ENCODE measurements at places on chromosomes 6 and 20.

DNA sequence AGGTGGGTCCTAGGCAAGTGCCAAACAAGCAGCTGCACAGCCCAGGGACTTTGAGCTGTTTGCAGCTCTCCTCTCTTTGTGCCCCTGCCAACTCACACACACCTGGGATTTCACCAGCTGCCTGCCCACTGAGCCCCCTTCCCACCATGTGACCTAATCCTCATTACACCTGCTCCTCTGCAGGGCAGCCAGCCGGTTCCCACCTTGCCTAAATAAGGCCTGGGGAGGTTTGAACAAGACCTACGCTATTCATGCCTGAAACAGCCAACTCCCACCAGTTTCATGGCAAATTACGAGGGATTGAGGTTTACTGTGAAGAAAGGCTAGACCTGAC is 92.6 kb upstream of the SOX4 start:
- no peak for DNase-seq

GRCh38 chr6:124522335-124522734 is 439.9 kb upstream of the RNF217 start:
- no peak for DNase-seq

DNA sequence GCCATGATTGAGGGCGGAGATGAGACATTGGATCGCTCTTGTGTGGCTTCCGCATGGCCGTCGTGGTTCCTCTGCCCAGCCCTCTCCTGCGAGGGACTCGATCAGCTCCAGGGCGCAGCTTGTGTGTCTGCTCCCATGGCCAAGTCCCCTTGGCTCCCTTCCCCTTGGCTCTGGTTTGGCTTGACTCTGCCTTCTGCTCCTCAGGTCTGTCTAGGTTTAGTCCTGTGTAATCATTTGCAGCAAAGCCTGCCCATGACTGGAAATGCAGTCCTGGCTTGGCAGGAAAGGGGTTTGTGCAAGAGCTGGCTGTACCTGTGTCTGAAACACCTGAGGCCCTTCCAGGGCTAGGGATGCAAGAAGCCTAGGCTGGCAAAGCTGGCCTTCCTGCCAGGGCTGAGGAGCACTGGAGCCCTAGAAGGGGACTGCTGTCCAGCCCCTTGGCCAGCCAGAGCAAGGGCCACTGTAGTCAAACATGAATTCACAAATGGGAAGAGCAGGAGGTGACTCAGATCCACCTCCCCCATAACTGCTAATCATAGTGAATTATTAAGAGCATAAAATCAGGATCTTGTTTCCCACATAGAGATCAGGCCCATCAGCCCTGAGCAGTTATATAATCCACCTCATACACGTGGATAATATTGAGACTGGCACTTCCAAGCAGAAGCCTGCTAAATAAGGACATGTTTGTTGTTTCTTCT is 196.8 kb downstream of the FARS2 start:
- DNase-seq = no peak

- no peak for DNase-seq
These were observed 20.1 kb upstream of the MTCL3 start for GRCh38 chr6:127539272-127539671.

DNA sequence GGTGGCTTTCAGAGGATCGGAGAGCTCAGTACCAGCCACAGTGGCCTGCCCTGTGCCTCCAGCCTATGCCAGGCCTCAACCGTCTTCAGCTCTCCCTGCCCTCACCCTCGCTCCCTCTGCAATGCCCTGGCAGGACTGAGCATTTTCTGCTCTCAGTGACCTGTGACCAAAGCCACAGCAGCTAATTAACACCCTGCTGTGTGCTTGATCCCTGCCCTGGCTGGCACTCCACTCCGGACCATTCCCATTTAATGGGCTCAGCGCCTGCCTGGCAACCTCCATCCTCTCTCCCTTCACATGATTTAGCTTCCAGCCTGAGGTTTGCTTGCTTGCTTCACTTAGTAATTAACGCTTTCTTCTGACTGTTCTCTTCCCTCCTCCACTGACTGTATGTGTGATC is 287.5 kb downstream of the LRFN2 start:
- peak; percentile 37 for DNase-seq

DNA sequence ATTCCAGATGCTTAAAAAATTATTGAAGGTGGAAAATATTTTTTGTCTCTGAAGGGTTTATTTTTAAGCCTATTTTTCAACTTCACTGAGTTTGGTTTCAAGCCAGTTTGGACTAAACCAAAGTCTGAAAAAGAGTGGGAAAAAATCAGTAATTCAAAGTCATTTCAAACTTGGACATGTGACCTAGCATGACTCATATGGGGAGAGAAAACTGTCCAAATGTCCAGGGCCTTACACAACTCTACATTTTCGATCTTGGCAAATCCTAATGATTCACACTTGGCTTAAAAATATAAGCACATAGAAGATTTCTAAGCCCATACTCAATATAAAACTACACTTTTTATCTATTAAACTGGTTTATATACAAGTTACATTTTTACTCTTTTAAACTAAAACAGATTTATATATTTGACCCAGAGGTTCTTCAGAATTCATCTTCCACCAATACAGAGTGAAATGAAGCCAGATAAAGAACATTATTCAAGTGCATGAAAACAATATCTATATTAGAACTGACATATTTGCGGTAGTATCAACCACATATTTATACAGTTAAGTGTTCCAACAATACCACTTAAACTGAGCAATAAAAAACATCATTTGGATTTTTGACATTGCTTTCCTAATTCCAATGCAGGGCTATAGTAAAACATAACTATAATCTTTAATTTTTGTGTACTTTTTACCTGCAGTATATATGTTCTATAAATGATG is 110.3 kb upstream of the TCF21 start:
- no peak for DNase-seq

- no peak for DNase-seq
These were observed 51.0 kb downstream of the RPS12 start for GRCh38 chr6:132865364-132865763.

DNA sequence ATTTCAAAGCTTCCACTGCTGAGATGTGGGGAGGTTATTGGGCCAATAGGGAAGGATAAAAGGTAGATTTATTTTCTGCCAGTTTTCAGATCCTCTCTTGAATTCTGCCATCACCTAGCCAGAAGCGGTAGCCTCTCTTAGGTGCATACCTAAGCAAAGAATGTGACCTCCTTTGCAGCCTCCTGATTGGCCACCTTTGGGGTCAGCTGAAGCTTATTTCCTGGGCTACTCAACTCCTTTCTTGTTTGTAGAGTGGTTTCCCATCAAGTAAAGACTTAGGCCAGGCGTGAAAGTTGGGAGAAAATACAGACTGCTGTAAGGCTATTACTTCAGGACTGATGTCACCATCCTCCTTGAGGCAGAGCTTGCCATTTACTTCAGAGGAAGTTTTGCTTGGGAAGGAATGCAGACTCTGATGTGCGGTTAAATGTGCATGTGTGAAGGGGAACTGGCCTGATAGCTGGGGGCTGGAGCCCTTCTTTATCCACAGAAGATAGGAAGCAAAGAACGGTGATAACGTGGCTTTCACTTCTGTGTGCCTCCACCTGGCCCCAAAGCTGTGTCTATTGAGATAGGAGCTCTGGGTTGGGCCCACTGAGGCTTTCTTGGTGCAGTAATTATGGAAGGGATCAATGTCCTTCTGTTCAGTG is 70.1 kb downstream of the TRMT11 start:
- no peak for DNase-seq

- DNase-seq = no peak
These were observed 38.1 kb upstream of the ARMC2 start for GRCh38 chr6:108810057-108810643.

GRCh38 chr20:5719861-5720403 is 30.3 kb upstream of the SHLD1 start:
- no peak for DNase-seq

DNA sequence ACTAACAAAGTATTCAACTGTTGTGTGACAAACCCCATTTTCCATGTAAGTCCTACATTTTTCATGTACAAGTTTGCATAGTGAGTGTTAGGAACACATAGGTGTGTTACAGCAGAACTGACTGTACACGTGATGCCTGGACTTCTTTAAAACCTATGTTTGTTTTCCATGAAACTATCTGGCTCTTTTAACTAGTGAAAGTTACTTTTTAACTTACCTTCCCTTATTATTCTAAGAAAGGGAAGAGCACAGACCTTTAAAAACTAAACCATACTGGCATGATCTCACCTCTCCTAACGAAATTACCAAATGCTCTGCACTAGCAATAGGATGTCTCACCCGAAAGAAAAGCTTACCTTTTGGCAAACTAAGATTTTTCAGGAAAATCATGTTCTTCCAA is 87.8 kb downstream of the CENPW start:
- DNase-seq = no peak

- no peak for DNase-seq
These were observed 25.1 kb upstream of the FBXO30 start for GRCh38 chr6:145839653-145840052.

- DNase-seq = peak; percentile 76
These were observed 115.4 kb downstream of the JPH2 start for GRCh38 chr20:44071526-44072111.

- DNase-seq = no peak
These were observed 32.0 kb downstream of the KIF16B start for GRCh38 chr20:16541226-16541625.

DNA sequence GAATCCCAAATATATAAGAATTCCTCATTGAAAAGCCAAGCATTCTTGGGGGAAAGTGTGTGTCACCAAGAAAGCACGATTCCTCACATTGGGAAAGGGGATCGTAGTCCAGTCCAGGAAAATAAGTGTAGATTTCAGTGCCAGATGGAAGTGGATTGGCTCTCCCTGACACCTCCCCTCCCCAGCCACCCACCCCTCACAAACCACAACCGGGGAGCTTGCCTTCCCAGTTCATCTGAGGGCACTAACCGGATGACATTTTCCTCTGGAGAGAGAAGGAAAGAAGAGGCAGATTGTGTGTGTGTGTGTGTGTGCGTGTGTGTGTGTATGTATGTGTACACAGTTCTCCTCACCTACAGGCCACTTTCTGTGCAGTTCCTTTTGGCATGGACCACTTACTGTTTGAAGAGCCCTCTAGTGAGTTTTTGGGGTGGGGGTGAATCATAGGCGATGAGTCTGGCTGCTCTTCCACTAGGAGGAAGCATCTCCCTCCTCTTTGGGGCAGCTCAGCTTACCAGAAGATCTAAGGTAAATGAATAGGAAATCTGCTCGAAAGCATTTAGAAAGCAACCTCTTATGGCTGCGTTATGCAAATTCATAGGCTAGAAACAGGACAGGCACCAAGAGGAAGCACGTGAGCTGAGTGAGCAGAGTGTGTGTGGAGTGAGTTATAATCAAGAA is 20.8 kb downstream of the DAAM2 start:
- DNase-seq = peak; percentile 45

- no peak for DNase-seq
These were observed 90.5 kb upstream of the VGLL2 start for GRCh38 chr6:117174835-117175360.

- DNase-seq = peak; percentile 52
These were observed 883 bp upstream of the DBNDD2 start for GRCh38 chr20:45407067-45407745.

DNA sequence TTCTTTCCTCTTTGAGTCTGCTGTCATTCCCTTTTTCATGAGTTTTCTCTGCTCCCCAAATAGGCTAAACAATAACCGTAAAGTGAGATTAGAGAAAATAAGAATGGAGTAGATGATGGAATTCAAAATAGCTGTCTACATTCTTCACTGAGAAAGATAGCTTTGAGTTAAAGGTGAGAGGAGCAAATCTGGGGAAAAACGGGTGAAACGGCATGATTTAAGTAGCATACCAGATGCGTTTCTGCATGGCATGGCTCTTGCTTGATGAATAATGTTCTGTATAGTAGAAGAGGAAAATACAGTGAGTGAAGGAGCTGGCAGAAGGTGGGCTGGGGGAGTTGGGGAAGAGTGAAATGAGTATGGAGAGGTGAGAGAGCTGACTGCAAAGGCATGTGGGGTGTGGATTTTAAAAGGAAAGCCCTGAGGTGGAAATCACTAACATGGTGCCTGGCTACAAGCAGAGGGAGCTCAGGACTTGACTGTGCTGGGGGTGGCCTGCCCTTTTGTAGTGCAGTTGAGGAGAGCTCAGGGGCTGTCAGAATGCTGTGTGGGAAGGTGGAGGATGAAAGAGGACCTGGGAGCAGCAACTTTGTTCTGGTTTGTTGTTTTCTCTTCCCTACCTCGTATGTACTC is 8.8 kb downstream of the BICRAL start:
- no peak for DNase-seq

DNA sequence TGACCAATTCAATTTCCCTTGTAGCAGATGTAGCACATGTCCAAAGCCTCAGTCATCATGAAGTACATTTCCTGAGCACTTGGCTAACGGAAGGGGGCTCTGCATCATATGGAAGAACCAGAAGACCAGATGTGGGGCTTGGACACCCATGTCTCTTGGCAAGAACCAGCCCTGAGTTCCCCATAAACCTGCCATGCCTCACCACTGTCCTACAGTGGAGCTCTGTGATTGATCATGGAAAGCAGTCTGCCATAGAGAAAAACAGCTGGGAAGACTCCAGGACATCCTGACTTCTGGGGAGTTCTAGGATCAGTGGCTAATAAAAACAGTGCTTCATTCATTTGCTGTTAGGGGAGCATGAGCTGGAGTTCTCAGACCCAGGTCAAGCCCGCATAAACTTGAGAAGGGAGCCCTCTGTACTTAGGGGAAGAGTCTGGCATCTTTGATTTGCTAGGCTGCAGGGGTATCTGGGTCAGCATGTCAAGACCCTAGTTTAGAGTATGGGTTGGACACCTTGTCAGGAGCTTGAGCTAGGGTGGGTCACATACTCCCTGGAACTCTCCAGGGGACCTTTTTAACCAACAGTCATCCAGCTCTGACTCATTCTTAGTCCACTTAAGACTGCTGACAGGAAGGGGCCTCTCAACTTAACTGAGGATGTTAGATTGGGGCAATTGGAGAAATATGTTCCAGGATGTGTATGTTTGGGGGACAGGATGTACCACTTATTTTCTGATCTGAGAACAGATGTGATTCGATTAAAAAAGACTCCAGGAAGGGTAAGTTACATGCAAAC is 26.3 kb upstream of the TRAM2 start:
- DNase-seq = no peak

- DNase-seq = peak; percentile 95
These were observed 9.1 kb downstream of the BAK1 start for GRCh38 chr6:33570806-33571636.

DNA sequence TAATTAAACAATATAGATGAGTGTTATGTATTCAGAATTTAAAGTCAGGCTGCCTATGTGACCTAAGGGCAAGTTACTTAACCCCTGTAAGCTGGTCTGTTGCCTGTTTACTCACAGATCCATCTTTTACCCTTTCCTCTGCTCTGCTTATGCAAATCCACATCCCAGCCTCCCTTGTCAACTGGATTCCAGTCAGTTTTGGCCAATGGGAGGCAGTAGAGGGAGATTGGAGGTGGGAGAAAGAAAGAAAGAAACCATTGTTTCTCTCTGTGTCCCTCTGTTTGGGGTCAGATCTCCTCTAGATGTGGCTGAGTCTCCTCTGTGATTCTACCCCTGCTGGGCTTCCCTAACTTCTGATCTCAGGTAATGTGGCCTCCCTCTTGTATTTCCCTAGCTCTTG is 266.8 kb upstream of the PLN start:
- DNase-seq = no peak

DNA sequence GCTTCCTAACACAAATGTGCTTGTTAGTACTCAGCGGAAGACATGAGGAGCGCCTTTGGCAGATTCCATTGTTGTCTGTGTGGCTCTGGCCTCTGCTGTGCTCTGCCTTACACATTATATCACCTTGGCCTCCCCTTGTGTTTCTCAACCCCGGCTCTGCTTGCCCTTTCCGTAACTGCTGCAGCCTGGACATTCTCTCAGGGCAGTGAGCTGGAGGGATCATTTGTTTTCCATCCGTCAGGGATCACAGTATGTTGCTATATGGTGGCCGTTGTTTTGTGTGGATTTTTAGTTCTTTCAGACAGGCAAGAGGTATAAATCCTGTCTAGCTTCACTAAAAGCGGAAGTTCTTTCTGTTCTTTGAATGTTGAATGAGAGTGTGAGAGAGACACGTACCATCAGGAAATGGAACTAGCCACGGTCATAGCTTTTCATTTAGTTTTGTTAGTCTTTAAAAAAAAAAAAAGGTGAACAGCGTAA is 175.1 kb downstream of the JARID2 start:
- DNase-seq = no peak
